ENCODE measurements at places on chromosomes 3 and 15.

GRCh38 chr3:30768703-30769550 is 125.5 kb downstream of the GADL1 start:
- peak; percentile 33 for DNase-seq

DNA sequence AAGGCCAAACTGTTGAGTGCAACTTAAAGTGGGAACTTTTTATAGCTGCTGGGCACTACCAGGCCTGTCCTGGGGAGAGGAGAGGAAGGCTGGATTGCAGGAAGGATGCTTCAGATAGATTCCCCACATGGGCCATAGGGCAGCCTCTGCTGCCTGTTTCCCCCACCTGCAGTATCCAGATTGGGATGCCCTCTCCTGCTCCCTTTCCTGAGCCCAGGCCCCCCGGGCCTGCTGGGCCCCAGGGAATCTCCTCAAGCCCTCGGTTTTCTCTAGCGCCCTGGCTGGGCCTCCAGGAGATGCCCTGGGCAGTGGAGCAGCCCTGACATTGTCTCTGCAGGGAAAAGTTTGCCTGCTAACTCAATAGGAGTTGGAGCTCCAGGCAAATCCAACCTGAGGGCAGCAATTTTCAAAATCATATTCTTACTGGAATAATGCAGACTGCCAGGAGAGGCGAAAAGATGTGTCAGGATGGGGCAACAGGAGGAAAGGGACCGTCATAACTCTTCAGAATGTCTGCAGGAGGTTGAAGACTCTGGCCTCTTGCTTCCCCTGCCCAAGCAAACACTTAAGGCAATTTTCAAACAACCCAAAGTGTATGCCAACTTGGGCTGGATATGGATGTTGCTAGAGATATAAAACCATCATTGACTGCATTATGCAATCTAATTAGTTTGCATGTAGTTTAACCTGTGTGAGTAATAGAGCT is 4.4 kb downstream of the NR2F2 start:
- DNase-seq: no peak

- DNase-seq: no peak
These were observed 42.9 kb upstream of the LRRFIP2 start for GRCh38 chr3:37217098-37217849.

DNA sequence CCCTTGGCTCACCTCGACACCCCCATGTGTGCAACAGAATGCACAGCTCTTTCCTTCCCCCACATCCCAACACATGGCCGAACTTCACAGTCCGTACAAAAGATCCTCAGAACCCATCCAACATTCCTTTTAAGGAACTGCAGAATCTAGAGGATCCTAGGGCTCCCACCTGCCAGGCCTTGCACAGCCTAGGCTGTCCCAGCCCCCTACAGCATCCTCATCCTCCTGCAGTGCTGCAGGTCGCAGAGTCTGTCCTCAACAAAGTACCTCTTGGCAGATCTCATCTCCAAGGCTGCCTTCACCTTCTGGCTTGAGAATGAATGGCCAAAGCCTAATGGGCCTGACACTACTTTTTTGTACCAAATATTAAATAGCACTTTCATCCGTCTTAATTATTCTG is 19.8 kb downstream of the PRR23E start:
- DNase-seq: no peak

- DNase-seq: peak; percentile 1
These were observed 31.3 kb upstream of the FAH start for GRCh38 chr15:80121546-80121945.

DNA sequence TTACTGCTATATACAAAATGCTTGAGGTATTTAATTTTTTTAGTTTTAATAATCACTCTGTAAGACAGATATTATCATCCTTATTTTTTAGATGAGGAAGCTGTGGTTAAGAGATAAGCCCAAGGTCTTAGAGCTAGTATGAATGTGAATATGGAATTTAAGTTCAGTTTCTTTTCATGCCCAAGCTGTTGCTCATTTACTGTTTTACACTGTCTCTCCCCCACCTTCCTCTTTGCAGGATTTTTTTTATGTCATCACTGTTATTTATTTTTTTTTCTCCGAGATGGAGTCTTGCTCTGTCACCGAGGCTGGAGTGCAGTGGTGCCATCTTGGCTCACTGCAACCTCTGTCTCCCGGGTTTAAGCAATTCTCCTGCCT is 22.5 kb downstream of the MAP2K5 start:
- no peak for DNase-seq

- DNase-seq: no peak
These were observed 220.1 kb upstream of the RORA start for GRCh38 chr15:61449186-61449702.

- DNase-seq: no peak
These were observed 79.2 kb upstream of the STXBP5L start for GRCh38 chr3:120828796-120829195.

- no peak for DNase-seq
These were observed 24.6 kb downstream of the TRAT1 start for GRCh38 chr3:108847187-108847586.

DNA sequence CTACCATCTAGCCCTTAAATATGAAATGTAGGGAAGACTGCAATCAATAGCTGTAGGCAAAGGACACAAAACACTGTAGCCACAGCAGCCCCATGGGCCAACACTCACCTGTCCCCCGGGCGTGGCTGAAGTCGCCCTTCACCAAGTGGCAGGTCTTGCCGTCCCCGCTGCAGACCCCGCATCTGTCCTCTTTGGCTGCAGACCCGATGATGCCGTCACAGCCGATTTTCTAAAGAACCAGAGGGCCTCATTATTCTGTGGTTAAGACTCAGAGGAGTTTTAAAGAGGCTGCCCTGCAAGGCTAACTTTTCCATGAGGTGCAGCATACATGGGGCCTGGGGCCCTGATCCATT is 245.6 kb downstream of the ADAMTS17 start:
- DNase-seq: no peak

DNA sequence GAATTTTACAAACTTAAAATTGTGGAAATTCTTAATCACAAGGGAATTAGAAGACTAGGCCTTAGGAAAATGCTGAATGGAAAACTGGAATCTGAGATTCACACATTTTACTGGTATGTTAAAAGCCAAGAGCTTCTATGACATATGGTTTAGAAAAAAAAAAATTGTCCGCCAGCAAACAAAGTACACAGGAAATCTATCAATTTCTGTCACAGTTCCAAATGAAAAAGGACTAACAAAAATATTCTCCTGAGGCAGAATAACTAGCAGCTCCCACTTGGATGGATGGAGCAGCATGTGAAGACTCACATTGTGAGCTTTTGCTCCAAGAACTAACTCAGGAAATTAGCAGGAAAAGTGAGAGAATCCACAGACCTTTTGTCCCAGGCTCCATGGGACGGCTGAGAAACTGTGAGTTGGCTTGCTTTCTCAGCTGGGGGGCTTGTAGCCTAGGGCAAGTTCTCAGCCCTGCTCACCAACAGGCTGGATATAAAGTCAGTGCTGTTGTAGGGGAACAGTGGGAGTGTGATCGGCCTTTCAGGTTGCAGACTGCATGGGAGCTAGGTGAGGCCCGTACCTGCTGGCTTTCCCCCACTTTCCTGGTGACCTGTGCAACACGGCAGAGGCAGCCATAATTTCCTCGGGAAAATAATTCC is 731.1 kb upstream of the SGO1 start:
- no peak for DNase-seq
